ENCODE measurements at places on chromosomes 2 and 18.

DNA sequence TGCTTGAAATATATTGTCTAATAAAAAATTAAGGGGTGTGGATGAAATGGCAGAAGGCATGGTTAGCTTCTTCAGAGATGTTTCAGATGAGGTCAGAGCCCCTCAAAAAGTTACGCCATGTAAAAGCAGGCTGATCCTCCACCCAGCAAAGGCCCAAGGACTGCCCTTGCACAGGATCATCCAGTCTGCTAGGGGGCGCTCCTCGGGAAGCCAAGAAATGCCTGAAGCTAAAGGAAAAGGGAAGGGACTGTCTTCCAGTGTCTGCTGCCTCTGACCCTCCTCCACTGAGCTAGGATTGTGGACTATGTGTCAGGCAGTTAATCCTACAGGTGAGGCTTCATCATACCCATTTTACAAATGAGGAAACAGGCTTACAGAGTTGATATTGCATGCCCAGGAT is 33.8 kb upstream of the TEX51 start:
- H3K4me3 ChIP-seq: no peak overlapping the region
- no peaks in the 10 kb centered on the region for H3K36me3 ChIP-seq
- DNase-seq: no peak
- no peaks in the 10 kb centered on the region for H3K4me1 ChIP-seq

DNA sequence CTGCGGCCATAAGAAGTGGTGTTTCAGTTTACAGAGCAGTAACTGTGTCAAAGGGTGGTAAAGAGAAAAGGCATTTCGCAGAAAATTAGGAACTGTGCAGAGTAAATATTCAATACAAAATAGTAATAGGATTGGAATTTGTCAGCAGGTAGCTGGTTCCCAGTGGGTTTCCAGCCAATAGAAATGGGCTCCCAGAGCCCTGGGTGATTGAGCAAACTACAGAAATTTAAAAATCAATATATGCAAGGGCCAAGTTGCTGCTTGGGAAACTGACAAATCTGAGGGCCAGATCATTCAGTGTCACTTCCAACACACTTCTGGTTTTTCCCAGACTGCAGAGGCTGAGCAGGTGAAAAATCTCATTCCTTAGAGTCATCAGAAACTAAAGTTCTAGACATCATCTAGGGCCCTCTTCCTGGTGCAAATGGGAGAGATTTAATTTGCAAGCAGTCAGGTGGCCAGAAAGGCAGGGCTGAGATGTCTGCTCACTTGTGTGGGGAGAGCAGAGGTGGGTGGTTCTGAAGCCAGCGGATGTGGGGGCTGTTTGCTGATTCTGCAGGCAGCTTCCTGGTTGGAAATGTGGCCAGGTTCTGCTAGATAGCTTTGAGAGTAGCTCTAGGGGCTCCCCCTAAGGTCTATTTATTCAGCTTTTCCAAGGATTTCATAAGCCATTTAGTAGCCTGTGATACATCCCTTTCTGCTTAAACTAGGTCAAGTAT is 182.4 kb downstream of the NCK2 start:
- no peak overlapping the region for H3K27ac ChIP-seq
- no peak overlapping the region for H3K4me3 ChIP-seq
- H3K4me1 ChIP-seq: no peaks in the 10 kb centered on the region
- no peaks in the 10 kb centered on the region for H3K36me3 ChIP-seq
- DNase-seq: no peak
- H3K27me3 ChIP-seq: no peaks in the 10 kb centered on the region

GRCh38 chr2:33136566-33136965 is 189.8 kb downstream of the LTBP1 start:
- DNase-seq: no peak
- H3K4me1 ChIP-seq: no peaks in the 10 kb centered on the region
- H3K4me3 ChIP-seq: no peak overlapping the region
- H3K36me3 ChIP-seq: no peaks in the 10 kb centered on the region

GRCh38 chr2:136383167-136383566 is 265.2 kb upstream of the CXCR4 start:
- no peaks in the 10 kb centered on the region for H3K27me3 ChIP-seq
- H3K4me3 ChIP-seq: no peak overlapping the region
- H3K27ac ChIP-seq: no peak overlapping the region
- H3K4me1 ChIP-seq: no peaks in the 10 kb centered on the region
- DNase-seq: no peak

- H3K4me1 ChIP-seq: no peaks in the 10 kb centered on the region
- no peaks in the 10 kb centered on the region for H3K36me3 ChIP-seq
- H3K4me3 ChIP-seq: no peak overlapping the region
- no peaks in the 10 kb centered on the region for H3K27me3 ChIP-seq
These were observed 256.4 kb upstream of the FBXO11 start for GRCh38 chr2:48162742-48163141.

DNA sequence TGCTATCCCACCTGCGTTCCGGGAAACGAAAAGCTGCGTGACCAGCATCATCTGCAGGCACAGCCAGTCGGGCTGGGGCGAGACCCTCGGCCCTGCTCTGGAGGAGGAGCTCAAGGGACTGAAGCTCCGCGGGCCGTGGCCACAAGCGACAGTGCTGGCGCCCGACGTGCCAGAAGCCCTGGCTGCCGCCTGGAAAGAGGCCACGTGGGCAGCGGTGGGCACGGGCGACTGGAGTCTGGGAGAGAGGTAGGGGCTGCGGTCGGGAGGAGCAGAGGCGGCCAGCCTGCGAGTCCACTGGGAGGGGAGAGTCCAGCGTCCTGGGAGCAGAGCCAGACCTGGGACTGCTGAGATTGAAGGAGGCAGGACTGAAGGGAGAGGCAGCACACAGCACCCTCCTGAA is 9.2 kb downstream of the DTYMK start:
- no peak for DNase-seq
- H3K4me1 ChIP-seq: no peaks in the 10 kb centered on the region
- H3K27ac ChIP-seq: no peak overlapping the region
- no peak overlapping the region for H3K4me3 ChIP-seq
- H3K27me3 ChIP-seq: no peaks in the 10 kb centered on the region
- H3K36me3 ChIP-seq: peaks cover 25% of the 10 kb centered on the region

DNA sequence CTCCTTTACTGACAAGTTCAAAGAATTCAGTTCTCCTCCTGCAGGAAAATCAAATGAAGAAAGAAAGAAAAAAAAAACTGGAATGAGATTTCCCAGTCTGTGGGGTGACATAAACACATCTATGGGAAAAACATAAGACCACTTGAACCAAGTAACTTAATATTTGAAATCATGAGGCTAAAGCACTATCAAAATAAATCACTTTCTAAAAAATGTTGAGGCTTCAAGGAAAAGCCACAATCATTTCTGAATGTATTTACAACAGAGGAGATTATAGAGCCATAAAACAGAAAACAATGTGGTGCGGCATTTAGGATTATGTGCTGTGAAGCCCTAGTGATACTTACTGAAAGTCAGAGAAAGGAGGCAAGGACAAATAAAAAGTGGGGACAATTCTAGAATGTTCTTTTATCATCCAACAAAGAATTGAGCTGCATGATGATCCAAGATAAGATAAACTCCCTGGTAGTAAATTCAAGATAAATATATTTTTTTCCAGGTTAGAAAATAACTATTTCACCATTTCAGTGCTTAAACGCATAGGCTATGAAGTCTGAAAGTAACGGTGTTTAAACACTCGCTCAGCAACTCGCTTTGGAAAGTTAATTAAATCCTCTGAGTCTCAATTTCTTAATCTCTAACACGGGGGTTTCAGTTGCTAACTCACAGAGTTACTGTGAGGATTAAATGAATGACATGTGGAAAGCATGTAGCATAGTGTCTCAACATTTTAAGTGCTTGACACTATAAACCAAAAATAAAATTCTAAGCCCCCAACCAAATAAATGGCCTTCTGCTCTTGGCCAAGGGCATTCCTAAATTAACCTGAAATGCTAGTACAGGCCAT is 288.5 kb downstream of the AGPS start:
- H3K4me1 ChIP-seq: no peaks in the 10 kb centered on the region
- H3K27me3 ChIP-seq: no peaks in the 10 kb centered on the region
- H3K27ac ChIP-seq: no peak overlapping the region
- H3K4me3 ChIP-seq: no peak overlapping the region
- no peak for DNase-seq

- H3K4me3 ChIP-seq: no peak overlapping the region
- no peaks in the 10 kb centered on the region for H3K36me3 ChIP-seq
- no peak for DNase-seq
- no peak overlapping the region for H3K27ac ChIP-seq
These were observed 136.2 kb downstream of the NFATC1 start for GRCh38 chr18:79531926-79532312.

- H3K4me3 ChIP-seq: no peak overlapping the region
- H3K4me1 ChIP-seq: no peaks in the 10 kb centered on the region
- H3K27ac ChIP-seq: no peak overlapping the region
- no peaks in the 10 kb centered on the region for H3K27me3 ChIP-seq
- H3K36me3 ChIP-seq: no peaks in the 10 kb centered on the region
These were observed 501.2 kb upstream of the LRRTM4 start for GRCh38 chr2:78023356-78023755.

DNA sequence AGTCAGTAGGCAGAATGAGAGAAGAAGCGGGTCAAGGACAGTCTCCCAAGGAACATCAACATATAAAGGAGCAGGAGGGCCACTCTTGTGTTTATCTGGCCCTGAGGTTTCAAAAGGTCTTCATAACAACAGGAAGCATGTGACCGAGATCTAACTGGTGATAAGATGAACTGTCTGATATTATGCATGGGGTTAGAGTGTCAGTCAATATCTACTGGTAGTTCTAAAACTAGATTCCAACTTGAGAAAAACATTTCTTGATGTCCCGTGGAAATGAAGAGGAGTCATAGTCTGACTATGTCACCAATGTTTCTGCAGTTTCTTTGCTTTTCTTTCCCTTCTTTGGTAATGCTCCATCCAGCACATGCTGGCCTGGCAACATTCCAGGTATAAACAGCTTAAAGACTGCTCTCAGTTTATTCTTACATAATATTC is 77.5 kb upstream of the ITPRID2 start:
- no peak for DNase-seq
- no peak overlapping the region for H3K27ac ChIP-seq
- no peaks in the 10 kb centered on the region for H3K4me1 ChIP-seq
- H3K36me3 ChIP-seq: no peaks in the 10 kb centered on the region
- no peaks in the 10 kb centered on the region for H3K27me3 ChIP-seq
- H3K4me3 ChIP-seq: no peak overlapping the region

DNA sequence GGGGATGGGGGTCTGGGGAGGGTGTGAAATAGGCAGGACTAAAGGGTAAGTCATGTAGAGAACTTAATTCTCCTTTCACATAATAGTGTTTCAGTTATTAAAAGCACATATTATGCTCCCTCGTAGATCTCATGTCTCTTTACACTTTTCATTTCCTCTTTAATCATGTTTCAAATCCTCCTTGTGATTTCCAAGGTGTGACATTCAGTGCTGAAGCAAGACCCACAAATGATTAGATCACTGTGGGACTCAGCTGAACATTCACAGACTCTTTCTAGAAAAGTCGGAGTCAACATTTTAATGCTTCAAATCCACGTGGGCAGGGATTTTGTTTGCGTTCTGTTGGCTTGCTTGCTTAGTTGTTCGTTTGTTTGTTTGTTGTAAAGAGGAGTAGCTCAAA is 34.7 kb upstream of the CALCRL start:
- no peak overlapping the region for H3K4me3 ChIP-seq
- H3K27me3 ChIP-seq: no peaks in the 10 kb centered on the region
- no peaks in the 10 kb centered on the region for H3K4me1 ChIP-seq
- H3K27ac ChIP-seq: no peak overlapping the region

- no peaks in the 10 kb centered on the region for H3K4me1 ChIP-seq
- H3K27ac ChIP-seq: no peak overlapping the region
- no peaks in the 10 kb centered on the region for H3K27me3 ChIP-seq
- no peak for DNase-seq
These were observed 111.3 kb upstream of the TTC27 start for GRCh38 chr2:32516567-32516966.

DNA sequence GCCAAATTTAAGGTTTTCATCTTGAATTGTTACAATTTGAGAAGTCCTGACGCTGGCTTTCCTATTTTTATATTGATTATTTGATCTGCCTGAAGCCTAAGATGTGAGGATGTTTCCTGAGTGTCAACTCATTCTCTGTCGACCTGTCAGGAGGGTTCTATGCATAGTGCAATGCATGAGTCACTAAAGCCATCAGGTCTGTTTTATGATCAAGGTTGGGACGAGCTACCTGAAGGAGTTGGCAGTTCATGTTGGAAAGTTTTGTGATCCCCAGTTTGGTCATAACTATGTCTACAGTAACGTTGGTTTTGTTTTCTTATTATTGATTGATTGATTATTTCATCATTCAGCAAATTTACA is 71.2 kb downstream of the NABP1 start:
- DNase-seq: no peak
- H3K36me3 ChIP-seq: no peaks in the 10 kb centered on the region
- H3K27ac ChIP-seq: no peak overlapping the region

DNA sequence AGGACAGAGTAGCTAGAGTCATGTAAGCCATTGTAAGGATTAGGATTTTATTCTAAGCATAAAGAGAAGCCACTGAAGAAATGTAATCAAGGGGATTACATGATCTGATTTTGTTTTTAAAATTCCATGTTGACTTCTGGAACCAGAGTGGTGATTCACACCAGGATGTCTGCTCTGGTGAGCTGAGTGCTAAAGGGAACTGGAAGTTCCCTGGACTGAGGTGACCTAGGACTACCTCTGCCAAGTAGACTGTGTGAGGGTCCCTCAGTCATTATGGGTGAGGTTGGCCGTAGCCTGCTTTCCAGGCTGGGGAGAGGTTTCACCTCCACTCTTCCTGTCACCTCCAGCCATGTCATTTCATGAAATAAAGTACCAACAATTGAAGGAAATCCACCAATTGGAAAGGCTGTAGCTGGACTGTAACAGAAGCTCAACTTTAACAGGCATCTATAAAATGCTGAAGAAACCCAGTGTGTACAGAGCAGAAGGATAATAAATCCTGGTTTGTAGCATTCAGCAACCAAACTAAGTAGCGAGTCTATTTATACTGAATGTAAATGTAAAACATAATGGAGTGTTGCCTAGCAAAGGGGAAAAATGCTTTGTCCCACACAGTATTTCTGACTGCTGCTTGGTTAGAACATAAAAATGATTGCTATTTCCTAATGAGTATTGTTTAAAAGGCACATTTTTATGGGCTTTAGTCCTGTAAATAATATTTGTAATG is 507.4 kb upstream of the PKDCC start:
- no peak overlapping the region for H3K27ac ChIP-seq
- H3K27me3 ChIP-seq: no peaks in the 10 kb centered on the region
- H3K4me3 ChIP-seq: no peak overlapping the region
- DNase-seq: no peak

DNA sequence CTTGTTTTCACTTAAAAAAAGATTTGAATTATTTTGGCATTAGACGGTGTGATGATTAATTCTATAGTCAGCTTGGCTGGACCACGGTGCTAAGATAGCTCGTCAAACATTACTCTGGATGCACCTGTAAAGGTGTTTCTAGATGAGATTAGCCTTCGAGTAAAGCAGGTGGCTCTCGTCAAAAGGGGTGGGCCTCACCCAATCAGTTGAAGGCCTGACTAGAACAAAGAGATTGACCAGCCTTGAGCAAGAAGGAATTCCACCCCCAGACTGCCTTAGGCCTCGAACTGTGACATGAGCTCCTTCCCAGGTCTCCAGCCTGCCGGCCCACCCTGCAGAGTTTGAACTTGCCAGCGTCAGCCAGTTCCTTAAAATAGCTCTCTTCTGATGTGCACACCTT is 73.4 kb downstream of the TWIST2 start:
- H3K4me3 ChIP-seq: no peak overlapping the region
- no peak for DNase-seq
- no peak overlapping the region for H3K27ac ChIP-seq
- H3K27me3 ChIP-seq: no peaks in the 10 kb centered on the region
- H3K4me1 ChIP-seq: no peaks in the 10 kb centered on the region
